C1 segment of cervical spinal cord (tissue), 14 donors: ENCODE measurements at places on chromosomes 7 and 10.

DNA sequence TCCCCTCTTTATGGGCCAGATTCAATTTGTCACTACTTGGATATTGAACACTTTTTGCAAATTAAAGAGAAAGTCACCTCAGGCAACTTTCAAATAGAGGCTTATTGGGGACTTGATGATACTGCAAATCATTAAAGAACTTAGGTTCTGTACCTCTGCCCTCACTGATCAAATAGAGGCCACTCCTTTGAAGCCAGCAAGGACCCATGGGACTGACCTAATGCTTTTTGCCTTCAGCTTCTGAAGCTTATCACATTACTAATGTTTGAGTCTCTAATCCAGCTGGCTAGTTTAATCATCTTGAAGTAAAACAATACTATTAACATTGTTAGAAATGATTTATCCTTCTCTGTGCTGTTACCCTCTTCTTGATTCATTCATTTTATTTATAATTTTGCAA lies 93.0 kb upstream of the ZNF800 start:
- DNase-seq = no peak

DNA sequence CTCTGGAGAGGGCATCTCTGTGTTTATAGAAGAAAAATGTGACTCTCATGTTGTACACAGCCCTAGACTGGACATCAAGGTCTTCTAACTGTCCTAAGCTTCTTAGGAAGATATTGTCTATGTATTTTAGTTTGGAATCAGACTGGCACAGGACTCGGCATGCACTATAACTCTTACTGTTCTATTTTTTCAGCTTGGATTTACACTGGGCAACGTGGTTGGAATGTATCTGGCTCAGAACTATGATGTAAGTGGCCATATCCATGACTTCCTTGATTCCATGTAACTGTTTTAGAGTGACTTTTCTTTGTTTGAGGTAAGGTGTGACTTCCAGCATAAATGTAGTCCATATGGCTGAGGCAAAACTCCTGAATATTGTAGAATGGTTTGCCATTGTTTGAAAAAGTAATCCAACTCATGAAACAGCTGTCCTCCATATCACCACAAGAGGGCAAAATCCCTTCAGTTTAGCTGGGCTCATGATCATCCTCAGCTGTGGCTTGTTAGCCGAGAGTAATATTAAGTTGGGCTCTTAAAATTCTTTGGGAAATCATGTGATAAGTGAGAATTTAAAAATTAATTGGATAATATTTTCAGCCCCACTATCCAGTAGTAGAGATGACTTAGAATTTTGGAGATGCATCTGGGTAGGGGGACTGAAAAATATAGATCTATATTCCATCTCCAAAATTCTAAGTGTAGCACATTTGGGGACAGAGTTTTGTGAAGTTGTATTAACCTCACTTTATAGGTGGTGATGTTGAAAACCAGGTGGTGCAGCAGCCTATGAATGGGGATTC lies 10.4 kb downstream of the STMP1 start:
- DNase-seq = no peak

GRCh38 chr7:105854498-105854897 lies 21.9 kb downstream of the ATXN7L1 start:
- DNase-seq = no peak

- DNase-seq = no peak
Measured at GRCh38 chr7:26492816-26493215, 201.2 kb downstream of the SNX10 start.

GRCh38 chr7:138556771-138557484 lies 96.9 kb downstream of the TRIM24 start:
- DNase-seq = no peak

GRCh38 chr10:58857251-58857805 lies 319.1 kb upstream of the PHYHIPL start:
- DNase-seq = no peak

DNA sequence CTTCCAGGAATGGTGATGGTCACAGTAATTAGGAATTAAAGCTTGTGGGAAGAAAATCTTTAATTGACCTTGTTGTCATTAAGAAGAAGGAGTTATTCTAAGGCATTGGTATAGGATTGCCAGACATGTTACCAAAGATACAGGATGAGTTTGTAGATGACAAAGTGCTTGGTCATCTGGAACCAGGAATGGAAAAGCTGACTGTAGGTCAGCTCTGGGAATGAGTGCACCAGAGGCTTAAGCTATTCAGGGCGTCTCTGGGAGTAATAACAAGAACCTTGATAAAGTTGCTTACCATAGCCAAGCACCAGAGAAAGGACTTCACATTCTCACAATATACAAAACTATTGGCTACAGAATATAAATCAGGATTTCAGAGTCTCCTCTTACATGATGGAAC lies 89.0 kb downstream of the PHTF2 start:
- no peak for DNase-seq

DNA sequence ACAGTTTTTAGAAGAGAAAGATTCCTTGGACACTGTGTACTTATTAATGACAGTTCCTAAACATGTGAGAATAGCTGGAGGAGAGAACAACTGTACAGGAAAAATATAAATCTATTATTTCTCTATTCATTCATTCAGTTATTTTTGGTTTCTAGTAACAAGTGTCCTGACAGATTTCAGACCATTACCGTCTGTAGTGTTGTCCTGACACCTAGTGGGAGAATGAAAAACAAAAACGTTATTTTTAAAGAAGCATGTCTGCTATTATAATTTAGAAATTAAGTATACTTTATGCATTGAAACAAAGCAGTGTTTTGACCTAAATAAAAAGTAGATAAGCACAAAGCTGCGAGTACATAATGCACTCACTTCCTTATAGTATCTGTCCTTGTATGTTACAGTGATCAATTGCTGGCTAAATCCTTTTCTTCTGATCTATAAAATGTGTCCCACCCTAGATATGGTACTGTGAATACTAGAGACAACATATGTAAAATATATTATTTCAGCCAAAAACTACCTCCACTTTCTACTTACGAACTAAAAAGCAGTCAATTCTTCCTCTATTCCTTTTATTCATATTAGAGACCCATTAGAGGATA lies 575.6 kb downstream of the ARL4A start:
- no peak for DNase-seq

- DNase-seq = no peak
Measured at GRCh38 chr7:46841248-46841647, 740.7 kb downstream of the TNS3 start.

- no peak for DNase-seq
Measured at GRCh38 chr7:101241015-101241363, 3.4 kb upstream of the CLDN15 start.

DNA sequence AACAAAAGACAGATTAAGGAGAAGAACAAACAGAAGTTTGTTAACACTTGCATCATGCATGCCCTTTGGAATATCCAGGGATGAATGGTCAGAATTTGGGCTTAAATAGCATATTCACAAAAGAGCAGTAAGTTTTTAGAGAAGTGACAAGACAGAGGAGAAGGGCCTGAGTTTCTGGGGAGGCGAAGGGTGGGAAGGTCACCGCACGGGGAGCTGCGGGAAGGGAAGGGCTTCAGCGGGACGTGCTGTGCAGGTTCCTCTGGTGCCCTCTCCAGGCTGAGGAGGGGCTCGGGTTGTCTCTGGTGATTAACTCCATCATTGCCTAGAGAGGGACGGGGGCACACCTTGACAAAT lies 10.4 kb upstream of the ZNF22 start:
- DNase-seq = no peak
